Naive thymus-derived CD8-positive, alpha-beta T cell (primary cell): ENCODE measurements at places on chromosomes 3 and 15. TPM values are rescaled to one million over a fixed set of nuclear protein-coding genes. Genes with fewer than 3 reads are reported as not detected.

GRCh38 chr15:94666553-94666952 is 435.2 kb downstream of the MCTP2 start:
- DNase-seq = no peak

DNA sequence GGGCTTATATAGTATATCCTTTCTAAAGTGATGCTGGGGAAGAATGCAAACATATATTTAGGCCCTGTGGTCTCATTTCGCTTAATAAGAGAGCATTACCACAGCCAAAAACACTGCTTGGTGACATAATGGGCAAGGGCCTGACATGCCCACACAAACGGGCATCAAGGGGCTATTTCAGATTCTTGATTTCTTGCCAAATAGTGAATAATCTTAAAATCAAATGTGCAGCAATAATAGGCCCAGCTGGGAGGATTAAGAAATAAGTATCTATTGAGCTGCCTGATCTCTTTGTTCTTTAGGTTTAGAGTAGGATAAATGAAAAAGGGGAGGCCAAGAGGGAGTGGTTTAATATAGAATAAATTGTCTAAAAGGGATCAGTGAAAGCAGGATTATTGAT is 241.0 kb upstream of the GBE1 start:
- no peak for DNase-seq

DNA sequence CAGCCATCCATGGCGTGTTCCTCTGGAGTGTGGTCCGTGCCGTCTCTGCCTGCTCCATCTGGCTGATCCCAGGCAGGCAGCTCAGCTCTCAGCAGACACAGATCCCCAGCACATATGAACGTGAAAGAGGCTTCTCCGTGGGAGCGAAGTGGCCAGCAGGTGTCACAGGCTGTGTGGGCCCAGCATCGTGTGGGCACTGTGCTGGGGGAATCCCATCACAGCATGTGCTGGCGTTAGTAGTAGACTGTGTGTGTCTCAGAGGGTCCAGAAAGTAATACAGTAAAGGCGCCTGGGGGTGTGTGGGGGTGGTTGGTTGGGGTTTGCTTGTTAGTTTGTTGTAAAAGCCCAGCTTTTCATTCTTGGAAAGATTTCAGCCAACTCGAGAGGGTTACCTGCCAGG is 147.6 kb downstream of the IGF1R start:
- DNase-seq = no peak

DNA sequence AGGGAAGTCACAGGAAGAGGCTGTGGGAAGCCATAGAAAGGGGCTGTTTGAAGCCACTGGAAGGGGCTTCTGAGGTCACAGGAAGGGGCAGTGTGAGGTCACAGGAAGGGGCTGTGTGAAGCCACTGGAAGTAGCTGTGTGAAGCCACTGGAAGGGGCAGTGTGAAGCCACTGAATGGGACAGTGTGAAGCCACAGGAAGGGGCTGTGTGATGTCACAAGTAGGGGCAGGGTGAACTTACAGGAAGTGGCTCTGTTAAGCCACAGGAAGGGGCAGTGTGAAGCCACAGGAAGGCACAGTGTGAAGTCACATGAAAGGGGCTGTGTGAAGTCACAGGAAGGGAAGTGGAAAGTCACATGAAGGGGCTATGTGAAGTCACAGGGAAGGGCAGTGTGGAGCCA is 33.1 kb downstream of the GASK1A start:
- no peak for DNase-seq

GRCh38 chr3:30124435-30125370 is 481.7 kb upstream of the TGFBR2 start:
- DNase-seq = no peak

DNA sequence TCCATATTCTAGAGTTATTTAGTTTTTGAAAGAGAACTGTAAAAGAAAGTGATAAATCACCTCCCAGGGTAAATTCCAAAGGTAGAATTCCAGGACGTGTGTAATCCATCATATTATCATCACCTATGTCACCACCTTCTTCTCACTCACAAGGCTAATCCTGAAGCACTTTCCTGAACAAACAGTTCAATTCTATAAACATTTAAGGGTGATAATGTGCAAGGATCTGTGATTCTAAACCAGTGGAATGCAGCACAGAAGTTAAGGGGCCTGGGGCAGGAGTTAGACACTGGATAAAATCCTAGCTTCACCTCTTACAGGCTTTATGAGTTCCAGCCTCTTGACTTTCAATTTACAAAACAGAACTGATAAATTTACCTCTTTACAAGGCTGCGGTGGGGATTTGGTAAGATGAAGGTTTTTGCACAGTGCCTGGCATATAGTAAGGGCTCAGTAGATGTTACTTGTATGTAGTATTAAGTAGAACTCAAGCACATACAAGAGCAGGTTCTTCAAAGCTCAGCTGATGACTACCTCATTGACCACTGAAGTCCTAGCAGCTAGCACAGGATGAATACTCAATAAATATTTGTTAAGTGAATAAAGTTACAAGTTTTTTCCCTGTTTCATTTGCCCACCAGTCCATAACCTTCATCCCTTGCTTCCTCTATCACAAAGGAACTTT is 47.3 kb upstream of the CCDC80 start:
- no peak for DNase-seq

- no peak for DNase-seq
These were observed 248.4 kb downstream of the ISL2 start for GRCh38 chr15:76584868-76585575.

DNA sequence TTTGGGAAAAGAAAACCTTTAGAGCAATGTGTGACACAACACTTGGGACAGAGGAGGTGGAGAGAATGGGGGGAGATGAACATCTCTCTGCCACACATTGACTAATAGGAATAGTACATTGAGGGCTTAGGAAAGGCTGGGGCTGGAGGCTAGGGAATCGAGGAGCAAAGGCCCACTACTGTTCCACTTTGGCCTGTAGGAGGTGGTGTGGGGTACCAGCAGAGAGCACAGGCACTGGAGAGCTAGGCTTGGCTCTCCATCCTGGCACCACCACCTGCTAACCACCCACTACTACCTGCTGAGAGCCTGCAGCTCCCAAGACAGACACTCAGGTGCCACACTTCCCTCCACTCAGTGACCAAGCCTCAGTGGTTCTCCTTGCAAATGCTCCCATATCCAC is 19.4 kb downstream of the CCDC32 start:
- DNase-seq = no peak

DNA sequence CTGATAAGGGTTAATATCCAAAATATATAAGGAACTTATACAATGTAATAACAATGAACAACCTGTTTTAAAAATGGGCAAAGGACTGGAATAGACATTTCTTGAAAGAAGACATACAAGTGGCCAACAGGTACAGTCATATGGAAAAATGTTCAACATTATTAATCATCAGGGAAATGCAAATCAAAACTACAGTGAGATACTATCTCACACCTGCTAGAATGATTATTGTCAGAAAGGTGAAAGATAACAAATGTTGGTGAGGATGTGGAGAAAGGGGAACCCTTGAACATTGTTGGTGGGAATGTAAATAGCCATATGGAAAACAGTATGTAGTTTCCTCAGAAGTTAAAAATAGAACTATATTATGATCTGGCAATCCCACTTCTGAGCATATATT is 20.4 kb downstream of the GOLM2 start:
- no peak for DNase-seq

DNA sequence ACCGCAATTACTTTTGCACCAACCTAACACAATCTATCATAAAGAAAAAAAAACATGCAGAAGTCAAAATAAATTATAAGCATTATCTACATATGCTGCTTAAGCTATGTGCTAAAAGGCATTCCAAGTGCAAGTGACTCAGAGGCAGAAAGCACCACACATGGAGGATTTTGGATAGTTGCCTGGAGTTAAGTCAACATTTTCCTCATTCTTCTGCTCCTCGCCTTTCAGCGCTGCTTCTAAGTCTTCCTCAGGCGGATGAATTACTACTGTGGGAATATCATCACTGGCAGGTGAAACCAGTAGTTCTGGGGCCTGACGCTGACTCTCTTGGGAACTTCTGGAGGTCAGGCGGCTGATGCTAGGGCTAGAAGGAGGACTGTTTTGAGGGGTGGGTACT is 53.1 kb downstream of the SLC4A7 start:
- no peak for DNase-seq

- DNase-seq = no peak
These were observed 2.9 kb upstream of the TM4SF19 start for GRCh38 chr3:196341137-196341536.

DNA sequence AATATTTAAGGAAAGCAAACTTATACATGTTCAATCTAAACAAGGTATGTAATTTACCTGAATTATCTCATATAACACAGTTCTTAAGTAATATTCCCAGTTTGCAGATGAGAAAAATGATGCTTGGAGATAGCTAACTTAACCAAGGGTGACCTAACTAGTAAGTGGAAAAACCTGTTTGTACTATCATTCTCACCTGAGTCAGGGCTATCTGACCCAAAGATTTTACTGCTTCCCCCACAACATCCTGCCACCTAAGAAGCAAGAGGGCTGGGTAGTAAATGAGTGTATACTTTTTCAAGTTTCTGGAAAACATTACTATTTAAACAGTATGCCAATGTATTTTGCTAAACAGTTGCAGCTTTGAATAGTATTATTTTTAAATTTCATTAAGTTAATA is 10.6 kb downstream of the TP63 start:
- DNase-seq = no peak

- no peak for DNase-seq
These were observed 171.9 kb downstream of the FAM43A start for GRCh38 chr3:194857469-194858113.

- no peak for DNase-seq
These were observed 4.9 kb downstream of the DUSP7 start for GRCh38 chr3:52051444-52051843.

DNA sequence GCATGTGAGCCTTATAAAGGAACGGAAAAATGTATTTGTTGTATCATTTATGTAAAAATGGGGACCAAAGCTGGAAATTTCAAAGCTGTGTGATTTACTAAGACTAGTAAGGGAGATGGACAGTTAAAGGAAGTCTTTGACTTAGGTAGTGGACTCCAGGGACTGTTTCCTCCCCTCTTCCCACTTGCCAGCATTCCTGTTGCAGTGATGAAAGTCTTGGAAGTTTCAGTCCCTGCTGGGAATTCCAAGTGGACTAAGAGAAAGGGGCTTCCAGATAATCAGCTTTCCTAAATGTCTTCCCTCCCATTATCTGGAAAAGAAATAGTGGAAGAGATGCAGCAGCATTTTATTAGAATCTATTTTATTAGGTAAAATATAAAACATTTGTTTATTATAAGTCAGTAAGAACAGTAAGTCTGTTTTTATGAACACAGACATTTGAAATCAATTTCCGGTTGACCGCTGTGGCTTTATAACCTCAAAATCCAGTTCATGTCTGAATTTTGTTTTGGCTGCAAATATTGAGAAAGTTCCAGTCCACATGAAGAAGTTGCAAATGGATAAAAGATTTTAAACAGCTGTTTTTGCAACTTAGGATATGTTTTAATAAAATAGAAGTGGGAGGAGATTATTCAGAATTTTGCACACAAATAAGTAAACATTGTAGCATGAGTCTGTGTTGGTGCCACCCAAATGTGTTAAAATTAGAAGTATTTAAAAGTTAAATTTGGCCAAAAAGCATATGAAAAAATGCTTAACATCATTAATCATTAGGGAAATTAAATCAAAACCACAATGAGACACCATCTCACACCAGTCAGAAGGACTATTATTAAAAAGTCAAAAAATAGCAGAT is 141.8 kb downstream of the IL20RB start:
- no peak for DNase-seq

DNA sequence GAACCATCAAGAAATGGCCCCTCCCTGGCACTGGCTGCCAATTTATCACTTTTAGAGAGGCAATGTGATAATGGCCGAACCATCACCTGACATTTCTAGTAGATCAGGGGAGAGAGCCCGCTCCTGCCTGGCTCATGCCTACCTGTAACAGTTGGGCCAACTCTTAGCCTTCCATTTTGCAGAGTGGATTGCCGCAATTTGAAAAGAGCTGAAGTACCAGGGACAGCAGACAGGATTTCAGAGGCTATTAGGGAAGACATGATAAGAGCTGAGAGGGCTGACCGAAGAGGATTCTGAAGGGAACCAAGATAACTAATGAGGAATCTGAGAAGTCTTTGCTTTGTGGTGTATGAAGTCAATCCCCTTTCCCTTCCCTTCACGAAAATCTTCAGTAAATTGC is 121.2 kb upstream of the ANKRD28 start:
- DNase-seq = no peak

- no peak for DNase-seq
These were observed 27.2 kb upstream of the SLC41A3 start for GRCh38 chr3:126111126-126111551.

- DNase-seq = no peak
These were observed 188.7 kb upstream of the LINGO1 start for GRCh38 chr15:77821188-77821958.

- no peak for DNase-seq
These were observed 392.6 kb upstream of the THBS1 start for GRCh38 chr15:39188314-39188713.

GRCh38 chr3:195035345-195036202 is 235.4 kb downstream of the XXYLT1 start:
- DNase-seq = no peak

- DNase-seq = no peak
These were observed 147.2 kb downstream of the FOXP1 start for GRCh38 chr3:71436337-71436736.

DNA sequence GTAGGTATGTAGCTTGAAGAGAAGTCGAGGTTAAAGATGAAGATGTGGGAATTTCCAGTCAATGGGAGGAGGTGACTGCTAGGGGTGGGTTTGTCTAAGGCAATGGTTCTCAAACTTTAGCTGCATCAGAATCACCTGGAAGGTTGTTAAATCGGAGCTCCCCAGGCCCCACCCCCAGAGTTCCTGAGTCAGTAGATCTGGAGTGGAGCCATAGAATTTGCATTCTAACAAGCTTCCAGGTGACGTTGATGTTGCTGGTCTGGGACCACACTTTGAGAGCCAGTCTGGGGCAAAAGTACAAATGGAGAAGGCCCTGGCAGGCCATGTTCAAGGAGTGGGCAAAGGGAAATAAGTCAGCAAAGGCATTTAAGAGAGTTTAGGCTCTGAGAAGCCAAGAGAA is 69.1 kb downstream of the CMTM8 start:
- no peak for DNase-seq

- no peak for DNase-seq
These were observed 68.5 kb downstream of the GPR176 start for GRCh38 chr15:39851500-39852092.

GRCh38 chr15:84658788-84659411 is 901 bp upstream of the NMB start:
- no peak for DNase-seq

The DNAH12 gene
- total RNA-seq = 0.66 TPM

The MASP1 gene
- total RNA-seq = not detected

The SLC24A5 gene
- total RNA-seq = not detected

The TNFAIP8L3 gene
- total RNA-seq = not detected

The FOXB1 gene
- total RNA-seq = 0.13 TPM

The KY gene
- total RNA-seq = not detected

The KBTBD12 gene
- total RNA-seq = not detected

The FMN1 gene
- 0.19 TPM for total RNA-seq

The DOCK3 gene
- total RNA-seq = 1.5 TPM

The ZNF654 gene
- total RNA-seq = 24.7 TPM

The FAM81A gene
- 0.14 TPM for total RNA-seq

The BUB1B gene
- total RNA-seq = 0.49 TPM

The CHRM5 gene
- not detected for total RNA-seq
